ENCODE measurements at places on chromosomes 12 and 14. TPM values are rescaled to one million over a fixed set of nuclear protein-coding genes. Genes with fewer than 3 reads are reported as not detected.

The MUCL1 gene
- not detected for total RNA-seq

The WDR89 gene
- total RNA-seq: 8.7 TPM

The OLR1 gene
- total RNA-seq: 0.71 TPM

The ALX1 gene
- total RNA-seq: not detected

The MANSC4 gene
- total RNA-seq: not detected

The FGF23 gene
- total RNA-seq: not detected

The MYO1H gene
- total RNA-seq: not detected

The JAG2 gene
- total RNA-seq: 17.3 TPM

The RIMBP2 gene
- 1.3 TPM for total RNA-seq

All from posterior vena cava (tissue), 2 donors.